ENCODE measurements at places on chromosomes 16 and 17.

- no peak for DNase-seq
Observed at GRCh38 chr17:69762359-69762758, 312.7 kb upstream of the KCNJ16 start.

GRCh38 chr17:8142887-8143580 lies 9.2 kb downstream of the PER1 start:
- no peak for DNase-seq

DNA sequence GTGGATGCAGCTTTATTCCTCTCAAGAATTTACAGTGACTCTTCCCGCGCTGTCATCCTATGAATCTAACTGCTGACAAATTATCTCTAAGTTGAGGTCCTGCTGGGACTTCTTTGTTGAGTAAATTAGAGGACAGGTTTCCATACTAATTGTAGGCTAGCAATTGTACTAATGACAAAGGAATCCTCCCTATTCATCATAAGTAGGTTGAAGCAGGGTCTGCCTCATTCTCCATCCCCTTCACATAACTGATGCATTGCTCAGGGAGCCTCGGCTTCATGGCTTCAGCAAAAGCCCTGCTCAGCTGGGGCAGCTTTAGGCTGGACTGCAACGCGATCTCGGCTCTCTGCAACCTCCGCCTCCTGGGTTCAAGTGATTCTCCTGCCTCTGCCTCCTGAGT lies 83.1 kb upstream of the IRX6 start:
- DNase-seq = no peak

- no peak for DNase-seq
Observed at GRCh38 chr16:85399583-85400284, 213.4 kb upstream of the GSE1 start.

DNA sequence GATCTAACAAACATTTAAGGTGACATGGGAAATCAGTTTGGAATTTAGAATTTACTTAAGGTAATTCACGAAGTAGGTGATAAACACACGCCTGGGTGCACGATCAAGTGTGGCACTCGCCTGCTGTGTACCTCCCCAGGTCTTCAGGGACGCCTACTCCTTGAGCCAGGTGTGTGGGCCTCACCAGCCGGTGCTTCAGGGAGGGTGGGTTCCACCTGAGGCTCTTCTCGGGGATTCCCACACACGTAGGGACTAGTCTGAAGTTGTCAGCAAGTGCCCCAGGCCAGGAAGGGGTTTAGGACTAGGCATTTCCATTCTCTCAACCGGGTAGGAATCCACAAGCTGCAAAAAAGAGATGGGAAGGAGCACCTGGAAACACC lies 9.8 kb upstream of the NAT9 start:
- DNase-seq = no peak

DNA sequence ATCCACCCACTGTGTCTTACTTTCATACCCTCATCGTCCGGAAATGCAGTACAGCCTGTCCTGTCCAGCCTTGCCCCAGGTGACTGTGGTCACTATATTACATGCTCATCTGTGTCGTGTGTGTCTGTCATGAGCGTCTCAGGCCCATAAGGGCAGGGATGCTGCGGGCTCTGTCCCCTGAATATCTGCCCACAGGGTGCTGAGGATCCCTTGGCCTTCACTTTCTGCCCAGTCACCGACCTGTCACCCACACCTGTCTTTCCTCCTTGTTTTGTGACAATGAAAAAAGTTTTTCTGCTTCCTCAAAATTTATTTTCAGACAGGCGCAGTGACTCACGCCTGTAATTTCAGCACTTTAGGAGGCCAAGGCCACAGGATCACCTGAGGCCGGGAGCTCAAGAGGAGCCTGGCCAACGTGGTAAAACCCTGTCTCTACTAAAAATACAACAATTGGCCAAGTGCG lies 1.4 kb upstream of the CTRB1 start:
- DNase-seq = no peak

Measured in GOT3 (cell line).